Right forelimb (tissue), 1 donor: ENCODE measurements at places on chromosomes 13 and 19.

- no peak for DNase-seq
These were observed 2.2 kb downstream of the NDFIP2 start for GRCh38 chr13:79483086-79483706.

- peak; percentile 90 for DNase-seq
These were observed at the start of gene PTPRS for GRCh38 chr19:5340637-5341447. PTPRS (minus strand) TSS chr19:5340812; CDS start chr19:5286140, 54,672 bp downstream.

GRCh38 chr19:58553799-58554493 is 959 bp downstream of the CHMP2A start:
- peak; percentile 39 for DNase-seq

- no peak for DNase-seq
These were observed 135.1 kb downstream of the GPC6 start for GRCh38 chr13:93361703-93362102.

DNA sequence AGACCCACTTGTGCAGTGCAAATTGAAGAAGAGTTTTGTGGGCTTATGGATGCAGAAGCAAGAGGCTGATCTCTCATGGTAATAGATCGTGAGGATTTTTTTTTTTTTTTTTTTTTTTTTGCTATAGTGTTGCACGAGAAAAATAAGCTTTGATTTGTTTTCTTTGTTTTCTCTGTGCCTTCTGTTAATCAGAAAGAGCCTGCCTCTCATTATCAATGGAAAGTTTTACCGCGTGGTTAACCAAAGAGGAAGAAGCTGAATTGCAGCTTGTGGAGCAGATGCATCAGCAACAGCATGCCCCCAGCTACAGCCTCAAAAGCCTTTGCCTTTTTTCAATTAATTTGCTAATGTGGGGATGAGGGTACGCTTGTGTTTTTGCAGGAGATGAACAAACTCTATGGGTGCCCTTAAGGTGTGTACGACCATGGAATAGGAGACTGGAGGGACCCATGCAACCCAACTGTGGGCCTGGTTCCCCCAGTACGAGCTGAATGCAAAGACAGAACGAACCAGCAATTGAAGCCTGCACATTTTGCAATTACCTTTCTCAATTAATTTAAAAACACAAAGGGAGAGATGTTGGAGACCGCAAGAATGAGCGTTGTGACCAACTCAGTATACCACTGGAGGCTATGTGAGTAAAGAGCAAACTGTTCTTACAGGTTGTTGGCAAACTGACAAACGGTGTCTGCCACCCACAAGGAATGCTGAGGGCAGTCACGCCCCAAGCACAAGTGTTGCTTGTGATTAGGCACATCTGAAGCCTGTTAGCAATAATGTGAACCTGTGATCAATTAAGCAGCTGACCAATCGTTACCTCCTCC is 58.6 kb upstream of the SPRY2 start:
- DNase-seq = no peak
